ENCODE measurements at places on chromosomes 7 and 10. TPM values are rescaled to one million over a fixed set of nuclear protein-coding genes. Genes with fewer than 3 reads are reported as not detected.
A peak's percentile ranks its signal among the peaks of the same experiment; 100 is the strongest.

The H2BK1 gene
- total RNA-seq: not detected

The PDE6C gene
- not detected for total RNA-seq

The CABCOCO1 gene
- 1.2 TPM for total RNA-seq

DNA sequence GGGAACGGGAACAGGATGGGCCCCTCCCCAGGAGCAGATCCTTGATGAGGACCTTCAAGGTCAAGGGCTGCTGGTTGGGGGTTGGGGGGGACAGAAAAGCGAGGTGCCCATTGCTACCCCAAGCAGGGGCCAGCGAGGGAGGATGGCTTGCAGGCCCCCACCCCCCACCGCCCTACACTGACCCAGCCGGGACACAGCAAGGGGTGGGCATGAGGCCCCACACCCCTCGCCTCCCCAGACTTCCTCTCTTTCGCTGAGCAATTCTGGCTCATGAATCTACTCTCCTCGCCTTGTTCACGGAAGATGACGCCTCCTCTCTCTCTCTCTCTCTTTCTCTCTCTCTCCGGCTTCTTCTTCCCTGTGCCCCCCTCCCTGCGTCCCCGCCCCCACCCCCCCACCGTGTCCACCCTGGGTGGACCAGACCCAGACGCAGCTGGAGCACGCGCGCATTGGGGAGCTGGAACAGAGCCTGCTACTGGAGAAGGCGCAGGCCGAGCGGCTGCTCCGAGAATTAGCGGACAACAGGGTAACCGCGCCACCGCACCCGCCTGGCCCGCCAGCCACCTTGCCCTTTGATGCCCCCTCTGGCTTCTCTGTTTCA is 81.1 kb upstream of the GTF2IRD1 start:
- H3K4me1 ChIP-seq: peaks cover 5% of the 10 kb centered on the region
- DNase-seq: no peak
- H3K27me3 ChIP-seq: no peaks in the 10 kb centered on the region
- H3K27ac ChIP-seq: no peak overlapping the region
- no peak overlapping the region for H3K4me3 ChIP-seq

GRCh38 chr10:63582690-63583089 is 61.5 kb downstream of the REEP3 start:
- peaks cover 2% of the 10 kb centered on the region for H3K36me3 ChIP-seq
- no peak overlapping the region for H3K27ac ChIP-seq
- H3K4me1 ChIP-seq: peaks cover 5% of the 10 kb centered on the region
- H3K27me3 ChIP-seq: no peaks in the 10 kb centered on the region
- H3K4me3 ChIP-seq: no peak overlapping the region
- DNase-seq: no peak

DNA sequence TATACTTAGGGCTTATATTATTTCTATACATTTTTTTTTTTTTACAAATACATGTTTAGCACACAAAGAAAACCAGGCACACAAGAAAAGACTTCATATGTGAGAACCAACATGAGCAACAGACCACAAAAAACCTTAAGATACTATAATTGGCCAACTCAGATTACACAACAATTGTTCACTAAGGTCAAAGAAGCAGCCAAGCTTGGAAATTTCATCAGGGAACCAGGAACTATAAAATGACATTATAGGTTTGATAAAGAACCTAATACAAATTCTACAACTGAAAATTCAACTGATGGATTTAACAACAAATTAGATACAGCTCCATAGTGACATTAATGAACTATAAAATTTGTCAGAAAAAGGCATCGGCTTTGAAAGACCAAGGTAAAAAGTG is 4.4 kb upstream of the LUC7L2 start:
- DNase-seq: no peak
- H3K4me1 ChIP-seq: peaks cover 4% of the 10 kb centered on the region
- peak overlapping the region; percentile 14 for H3K27ac ChIP-seq
- H3K36me3 ChIP-seq: peaks cover 17% of the 10 kb centered on the region
- no peak overlapping the region for H3K4me3 ChIP-seq
- H3K27me3 ChIP-seq: no peaks in the 10 kb centered on the region

DNA sequence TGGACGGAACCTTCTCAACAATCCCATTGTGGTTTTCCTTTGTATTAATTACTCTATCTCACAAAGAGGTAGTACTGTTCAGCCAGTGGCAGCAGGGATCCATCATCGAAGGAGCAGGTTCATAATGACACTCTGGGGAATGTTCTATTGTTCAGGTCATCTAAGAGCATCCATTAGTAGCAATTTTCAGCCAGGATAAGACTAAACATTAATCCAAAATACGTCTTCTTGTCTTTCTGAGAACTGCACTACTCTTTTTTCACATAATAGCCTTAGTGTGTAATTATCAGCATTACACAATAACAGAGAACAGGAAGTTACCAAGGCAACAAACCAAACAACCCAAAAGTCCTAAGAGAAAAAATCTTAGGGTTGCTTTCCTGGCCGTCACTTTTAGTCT is 259.5 kb upstream of the VWC2 start:
- no peaks in the 10 kb centered on the region for H3K27me3 ChIP-seq
- H3K27ac ChIP-seq: no peak overlapping the region
- H3K36me3 ChIP-seq: no peaks in the 10 kb centered on the region
- DNase-seq: no peak
- peaks cover 7% of the 10 kb centered on the region for H3K4me1 ChIP-seq

GRCh38 chr10:48336978-48337599 is 30.6 kb downstream of the MAPK8 start:
- DNase-seq: no peak
- no peaks in the 10 kb centered on the region for H3K27me3 ChIP-seq
- H3K27ac ChIP-seq: no peak overlapping the region
- H3K36me3 ChIP-seq: peaks cover 37% of the 10 kb centered on the region
- H3K4me1 ChIP-seq: peaks cover 5% of the 10 kb centered on the region

GRCh38 chr7:150955519-150956394 is 22.4 kb downstream of the KCNH2 start:
- DNase-seq: peak; percentile 33
- peaks cover 4% of the 10 kb centered on the region for H3K36me3 ChIP-seq
- H3K4me3 ChIP-seq: no peak overlapping the region
- peaks cover 7% of the 10 kb centered on the region for H3K4me1 ChIP-seq
- no peak overlapping the region for H3K27ac ChIP-seq

DNA sequence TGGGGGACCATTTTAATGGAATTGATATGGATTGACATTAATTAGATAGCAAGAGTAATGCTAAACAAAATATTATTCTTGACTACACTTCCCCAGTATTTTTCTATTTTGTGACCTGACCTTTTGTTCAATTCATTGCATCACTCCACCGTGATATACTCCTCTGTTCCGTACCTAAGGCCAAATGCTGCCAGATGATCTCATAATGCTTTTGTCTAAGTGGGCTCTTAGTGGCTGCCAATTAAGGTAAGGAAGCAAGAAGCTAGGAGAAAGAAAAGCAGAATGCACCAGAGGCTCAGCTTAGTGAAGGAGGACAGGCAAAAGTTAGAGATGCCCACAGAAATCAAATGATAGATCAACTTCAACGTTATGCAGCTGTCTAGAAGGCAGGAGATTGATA is 36.4 kb downstream of the FEZF1 start:
- no peaks in the 10 kb centered on the region for H3K4me1 ChIP-seq
- H3K4me3 ChIP-seq: no peak overlapping the region
- H3K36me3 ChIP-seq: no peaks in the 10 kb centered on the region
- DNase-seq: no peak
- no peak overlapping the region for H3K27ac ChIP-seq
- H3K27me3 ChIP-seq: no peaks in the 10 kb centered on the region

Data from progenitor cell of endocrine pancreas (in vitro differentiated cells).